ENCODE measurements at places on chromosomes 3 and 15. TPM values are rescaled to one million over a fixed set of nuclear protein-coding genes. Genes with fewer than 3 reads are reported as not detected.

The SLC12A1 gene
- not detected for total RNA-seq

The CPNE9 gene
- not detected for total RNA-seq

The ZNF662 gene
- 1.7 TPM for total RNA-seq

The RETNLB gene
- not detected for total RNA-seq

The TRPC1 gene
- total RNA-seq: 28.4 TPM

The GOLGA8T gene
- total RNA-seq: 0.26 TPM

The TRH gene
- not detected for total RNA-seq

The CYP1A1 gene
- total RNA-seq: 0.53 TPM

The RPUSD3 gene
- 16.3 TPM for total RNA-seq

The CCNB2 gene
- 25.8 TPM for total RNA-seq

The NRROS gene
- 2.9 TPM for total RNA-seq

The CFAP100 gene
- not detected for total RNA-seq

The SPRED1 gene
- 64.2 TPM for total RNA-seq

The ACOX2 gene
- 25.6 TPM for total RNA-seq

The CYP1A2 gene
- not detected for total RNA-seq

The PFN2 gene
- total RNA-seq: 277 TPM

The CKMT1B gene
- total RNA-seq: not detected

The SNTN gene
- total RNA-seq: not detected

The CYP8B1 gene
- total RNA-seq: not detected

The BFSP2 gene
- not detected for total RNA-seq

The C3orf80 gene
- 0.25 TPM for total RNA-seq

The NDN gene
- 39.4 TPM for total RNA-seq

The PTPRG gene
- total RNA-seq: 63.0 TPM

The GXYLT2 gene
- total RNA-seq: 2.6 TPM

The UTS2B gene
- 0.66 TPM for total RNA-seq

The GCSAM gene
- not detected for total RNA-seq

The PLS1 gene
- total RNA-seq: 0.66 TPM

The CAMK1 gene
- 64.3 TPM for total RNA-seq

The FRMD4B gene
- total RNA-seq: 18.0 TPM

The GRAMD1C gene
- 12.6 TPM for total RNA-seq

The RTP1 gene
- not detected for total RNA-seq

The AGBL1 gene
- not detected for total RNA-seq
